NCI-H1417 (cell line): ENCODE measurements at places on chromosomes 2 and 18.

- no peak for DNase-seq
These were observed 78.0 kb downstream of the KCNF1 start for GRCh38 chr2:10989782-10990181.

- DNase-seq = no peak
These were observed 432.0 kb upstream of the FAM98A start for GRCh38 chr2:34031097-34031496.

DNA sequence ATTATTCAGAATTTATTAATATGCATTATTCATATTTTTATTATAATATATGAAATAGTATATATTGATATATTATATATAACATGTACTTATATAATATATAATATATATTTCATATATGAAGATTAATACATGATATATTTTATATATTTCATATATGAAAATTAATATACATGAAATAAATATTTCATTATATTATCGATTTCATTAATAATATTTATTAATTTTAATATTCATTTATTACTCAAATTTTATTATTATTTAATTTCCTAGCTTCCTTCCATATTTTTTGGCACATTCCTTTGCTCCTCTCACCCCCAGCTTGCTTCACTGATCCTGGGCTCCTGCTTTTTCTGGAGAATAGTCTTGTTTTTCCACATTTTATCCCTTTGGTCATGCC is 29.7 kb downstream of the CD8B2 start:
- DNase-seq = no peak

GRCh38 chr2:207792244-207792785 is 22.6 kb upstream of the FZD5 start:
- DNase-seq = no peak

GRCh38 chr2:70044290-70045040 is 42.8 kb upstream of the PCBP1 start:
- DNase-seq = peak; percentile 36

DNA sequence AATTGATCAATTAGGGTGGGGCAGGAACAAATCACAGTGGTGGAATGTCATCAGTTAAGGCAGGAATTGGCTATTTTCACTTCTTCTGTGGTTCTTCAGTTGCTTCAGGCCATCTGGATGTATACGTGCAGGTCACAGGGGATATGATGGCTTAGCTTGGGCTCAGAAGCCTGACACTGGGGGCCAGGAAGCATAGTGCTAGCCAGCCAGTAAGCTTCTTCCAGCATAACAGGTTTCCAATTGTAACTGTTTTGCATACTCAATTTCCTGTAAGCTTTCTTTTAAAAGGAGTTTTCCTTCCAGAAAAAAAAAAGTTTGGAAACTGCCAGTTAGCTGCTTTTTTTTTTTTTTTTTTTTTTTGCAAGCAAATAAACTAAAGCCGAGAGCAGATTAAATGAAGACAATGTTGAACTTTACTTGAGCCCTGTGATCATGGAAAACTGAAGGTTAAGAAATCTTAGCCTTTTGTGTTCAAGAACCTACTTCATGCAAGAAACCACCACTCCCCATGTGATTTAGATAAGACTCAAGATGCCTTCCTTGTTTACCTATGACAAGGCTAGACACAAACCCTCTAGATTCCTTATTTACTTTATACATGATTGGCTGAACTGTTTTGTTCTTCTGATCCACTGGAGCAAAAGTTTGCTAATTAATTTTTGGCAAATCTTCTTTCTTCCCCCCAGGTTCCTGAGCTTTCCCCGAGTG is 126.9 kb upstream of the LINC00305 start:
- DNase-seq = no peak

DNA sequence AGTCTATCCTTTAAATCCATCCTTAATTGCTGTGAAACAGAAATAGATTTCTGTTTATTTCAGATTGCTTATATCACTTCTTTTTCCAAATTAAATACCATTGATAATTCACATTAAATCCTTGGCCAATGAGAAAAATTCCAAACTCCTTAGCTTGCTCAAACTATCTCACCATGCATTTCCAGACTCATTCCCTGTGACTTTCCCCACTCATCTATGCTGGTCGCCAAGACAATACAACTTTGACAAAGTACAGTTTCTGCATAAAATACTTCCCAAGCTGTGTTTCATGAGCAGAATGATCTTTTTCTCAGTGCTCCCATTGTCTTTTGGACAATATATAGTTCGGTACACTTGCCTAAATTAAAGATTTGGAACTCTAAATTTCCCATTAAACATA is 575.6 kb downstream of the CPS1 start:
- DNase-seq = no peak

- DNase-seq = no peak
These were observed 374.1 kb downstream of the ARHGAP15 start for GRCh38 chr2:143503280-143503679.

DNA sequence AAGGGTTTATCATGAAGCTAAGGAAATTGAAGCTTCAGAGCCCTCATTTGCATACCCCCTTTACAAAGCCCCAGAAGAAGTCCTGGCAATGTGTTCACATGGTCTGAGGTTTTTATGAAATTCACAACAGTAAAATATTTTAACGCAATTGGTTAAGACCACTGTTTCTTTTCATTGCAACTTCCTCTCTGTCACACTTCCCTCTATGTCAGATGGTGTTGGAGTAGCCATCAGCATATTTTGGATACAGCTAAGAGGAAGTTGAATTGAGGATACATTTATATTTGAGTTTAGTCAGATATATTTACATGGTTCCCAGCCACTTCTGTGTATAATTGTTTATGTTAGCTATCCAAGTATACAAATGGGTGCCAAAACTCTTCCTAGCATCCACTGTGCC is 170.0 kb downstream of the TXNL1 start:
- DNase-seq = no peak
